ENCODE measurements at places on chromosomes 3 and 15.
A peak's percentile ranks its signal among the peaks of the same experiment; 100 is the strongest.

DNA sequence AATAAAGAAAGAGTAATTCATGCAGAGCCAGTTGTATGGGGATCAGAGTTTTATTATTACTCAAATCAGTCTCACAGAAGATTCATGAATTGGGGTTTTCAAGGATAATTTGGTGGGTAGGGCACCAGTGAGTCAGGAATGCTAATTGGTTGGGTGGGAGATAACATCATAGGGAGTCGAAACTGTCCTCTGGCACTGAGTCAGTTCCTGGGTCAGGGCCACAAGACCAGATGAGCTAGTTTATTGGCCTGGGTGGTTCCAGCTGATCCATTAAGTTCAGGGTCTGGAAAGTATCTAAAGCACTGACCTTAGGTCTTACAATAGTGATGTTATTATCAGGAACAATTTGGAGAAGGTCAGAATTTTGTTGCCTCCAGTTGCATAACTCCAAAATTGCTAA, 998.6 kb upstream of the EPHA6 start:
- DNase-seq = no peak

- DNase-seq = no peak
Observed at GRCh38 chr3:111870620-111871019, 11.6 kb downstream of the PHLDB2 start.

GRCh38 chr15:69472046-69472445, 19.4 kb downstream of the RPLP1 start:
- DNase-seq = no peak

GRCh38 chr3:77475507-77475906, 435.6 kb downstream of the ROBO2 start:
- peak; percentile 74 for DNase-seq

Measured in NCI-H1436 treated with DMSO at 0.1 percent for 48 hours (cell line).